ENCODE measurements at places on chromosomes 1 and 21.

- no peak for DNase-seq
These were observed 47.1 kb downstream of the KANK4 start for GRCh38 chr1:62271948-62272728.

GRCh38 chr1:164926107-164926506, 367.1 kb downstream of the PBX1 start:
- no peak for DNase-seq

DNA sequence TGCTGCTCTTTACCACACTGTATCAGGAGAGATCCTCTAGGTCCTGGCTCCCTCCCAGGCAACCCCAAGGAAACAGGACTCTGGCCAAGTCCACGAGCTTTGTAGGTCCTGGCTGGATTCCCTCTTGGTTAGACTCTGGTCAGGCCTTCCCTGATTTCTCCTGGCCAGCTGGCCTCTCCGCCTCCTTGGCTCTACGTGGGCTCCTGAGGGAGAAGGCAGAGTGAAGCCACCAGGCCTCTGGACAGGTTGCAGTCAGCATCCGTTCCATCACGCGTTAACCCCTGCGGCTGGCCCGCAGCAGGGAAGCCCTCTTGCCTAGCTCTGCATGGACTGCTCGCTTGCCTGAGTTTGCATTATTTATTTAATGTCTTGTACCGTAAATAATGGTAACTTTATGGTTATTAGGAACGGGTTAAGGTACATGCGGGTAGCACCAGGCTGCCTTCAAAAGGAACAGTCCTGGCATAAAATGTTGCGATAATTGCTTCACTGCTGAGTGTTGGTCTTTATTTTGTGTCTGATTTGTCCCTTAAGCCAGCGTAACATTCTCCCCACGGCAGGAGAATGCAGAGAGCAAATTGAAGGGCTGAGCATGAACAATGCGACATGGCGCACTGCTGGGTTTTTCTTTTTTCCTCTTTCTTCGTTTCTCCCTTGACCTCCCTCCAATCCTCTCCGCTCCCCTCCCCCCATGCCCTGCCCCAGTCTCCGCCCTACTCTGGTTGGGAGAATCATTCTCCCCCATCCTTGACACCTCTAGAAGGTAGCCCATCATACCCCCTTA, 100.3 kb downstream of the RNF220 start:
- DNase-seq: no peak

DNA sequence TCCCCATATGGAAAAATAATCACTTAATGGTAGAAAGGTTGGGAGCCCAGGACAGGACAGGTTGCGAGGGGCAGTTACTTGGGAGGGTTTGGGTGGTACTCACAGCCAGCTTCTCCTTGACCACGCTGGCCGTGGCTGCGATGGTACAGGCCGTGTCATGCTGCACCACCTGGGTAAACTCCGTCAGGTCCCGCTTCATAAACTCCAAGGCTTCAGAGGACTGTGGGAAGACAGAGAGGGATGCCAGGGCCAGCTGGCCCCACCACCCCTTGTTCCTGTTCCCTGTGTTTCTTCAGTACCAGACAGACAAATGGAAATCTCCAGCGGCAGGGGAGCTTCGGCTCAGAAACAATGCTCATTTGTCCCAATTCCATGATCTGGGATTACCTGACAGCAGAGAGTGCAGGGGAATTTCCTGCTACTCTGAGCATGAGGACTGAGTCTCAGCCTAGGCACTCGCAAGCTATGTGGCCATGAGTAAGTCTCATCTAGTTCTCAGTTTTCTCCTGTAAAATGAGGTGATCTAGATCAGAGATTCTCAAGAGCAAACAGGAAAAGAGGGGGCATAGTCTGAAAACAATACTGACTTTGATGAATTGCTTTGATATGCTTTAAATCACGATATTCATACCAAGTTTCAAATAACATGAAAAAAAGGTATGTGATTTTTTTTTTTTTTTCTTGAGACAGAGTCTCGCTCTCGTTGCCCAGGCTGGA, 7.4 kb downstream of the BSDC1 start:
- no peak for DNase-seq

DNA sequence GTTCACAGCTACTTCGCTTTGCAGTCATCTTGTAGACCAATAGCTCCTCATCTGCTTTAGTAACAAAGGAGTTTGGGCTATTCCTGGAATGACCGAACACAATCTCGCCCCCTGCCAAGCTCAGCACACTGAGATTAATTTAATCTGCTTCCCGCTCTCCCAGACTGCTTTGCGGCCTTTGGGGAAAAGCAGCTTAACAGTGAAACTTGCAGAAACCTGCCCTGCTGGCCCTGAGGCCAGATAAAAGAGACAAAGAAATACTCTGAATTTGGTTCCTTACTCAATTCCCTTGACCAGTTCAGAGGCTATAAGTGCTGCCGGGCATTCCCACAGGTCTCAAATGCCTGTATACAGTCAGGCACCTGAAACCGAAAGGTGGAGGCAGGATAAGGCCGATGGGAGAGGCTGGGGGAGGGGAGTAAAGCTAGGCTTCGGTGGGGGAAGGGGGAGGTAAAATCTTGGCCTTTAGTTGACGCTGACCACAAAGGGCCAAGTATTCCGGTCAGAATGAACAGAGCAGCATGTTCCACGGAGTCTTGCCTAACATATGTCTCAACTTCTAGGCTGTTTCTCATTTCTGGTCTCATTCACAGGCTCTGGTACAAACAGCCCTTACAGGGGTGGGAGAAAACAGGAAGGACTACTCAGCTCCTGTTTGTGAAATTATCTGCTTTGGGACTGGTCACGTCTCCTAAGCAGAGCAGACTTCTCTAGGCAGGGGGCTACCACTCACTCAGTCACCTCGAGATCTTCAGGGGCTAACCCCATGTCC, 17.7 kb upstream of the A3GALT2 start:
- DNase-seq: peak; percentile 55

DNA sequence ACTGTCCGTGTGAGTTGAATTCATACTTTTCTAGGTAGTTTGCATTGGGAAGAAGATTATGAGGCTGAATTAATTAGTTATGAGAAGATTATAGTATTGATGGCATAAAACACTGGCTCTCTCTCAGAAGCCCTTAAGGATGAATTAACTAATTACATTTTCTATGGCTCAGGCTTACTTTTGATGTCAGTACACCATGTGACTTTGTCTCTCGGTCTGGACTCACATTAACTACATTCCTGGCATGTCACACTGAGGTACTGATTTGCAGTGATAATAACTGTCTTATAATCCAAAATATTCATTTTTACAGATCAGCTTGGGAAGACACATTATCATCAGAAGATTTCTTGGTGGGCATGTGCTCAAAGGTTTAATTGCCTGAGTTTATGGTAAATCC, 362.2 kb downstream of the ZP4 start:
- DNase-seq: no peak

DNA sequence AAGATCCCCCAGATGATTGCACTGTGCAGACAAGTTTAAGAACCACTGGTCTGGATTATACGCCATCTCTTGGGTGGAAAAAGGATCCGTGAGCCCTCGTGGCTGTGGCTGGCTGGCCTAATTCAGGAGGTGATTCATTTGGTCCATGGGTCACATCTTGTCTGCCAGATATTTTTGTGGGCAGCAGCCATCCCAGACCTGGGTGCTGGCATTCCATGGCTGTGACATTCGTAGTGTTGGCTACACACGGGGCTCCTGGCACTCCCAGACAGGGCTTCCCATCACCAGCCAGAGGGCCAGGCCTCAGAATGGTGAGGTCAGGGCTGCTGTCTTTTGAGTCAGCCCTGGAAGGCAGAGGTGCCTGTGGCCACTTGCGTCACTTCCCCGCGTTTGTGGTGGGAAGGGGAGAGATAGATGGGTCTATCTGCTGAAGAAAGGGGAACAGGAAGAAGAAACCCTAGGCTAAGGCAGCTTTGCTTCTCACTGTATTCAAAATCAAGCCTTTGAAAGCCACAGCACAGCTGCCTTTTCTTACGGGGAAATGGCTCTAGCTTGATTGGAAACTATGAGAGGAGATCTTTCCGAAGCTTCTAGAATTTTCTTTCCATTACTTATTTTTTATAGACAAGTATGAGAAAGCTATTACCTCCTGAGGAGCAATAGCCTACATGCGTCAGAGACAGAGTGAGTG, 32.4 kb downstream of the EIF2D start:
- DNase-seq: peak; percentile 71

DNA sequence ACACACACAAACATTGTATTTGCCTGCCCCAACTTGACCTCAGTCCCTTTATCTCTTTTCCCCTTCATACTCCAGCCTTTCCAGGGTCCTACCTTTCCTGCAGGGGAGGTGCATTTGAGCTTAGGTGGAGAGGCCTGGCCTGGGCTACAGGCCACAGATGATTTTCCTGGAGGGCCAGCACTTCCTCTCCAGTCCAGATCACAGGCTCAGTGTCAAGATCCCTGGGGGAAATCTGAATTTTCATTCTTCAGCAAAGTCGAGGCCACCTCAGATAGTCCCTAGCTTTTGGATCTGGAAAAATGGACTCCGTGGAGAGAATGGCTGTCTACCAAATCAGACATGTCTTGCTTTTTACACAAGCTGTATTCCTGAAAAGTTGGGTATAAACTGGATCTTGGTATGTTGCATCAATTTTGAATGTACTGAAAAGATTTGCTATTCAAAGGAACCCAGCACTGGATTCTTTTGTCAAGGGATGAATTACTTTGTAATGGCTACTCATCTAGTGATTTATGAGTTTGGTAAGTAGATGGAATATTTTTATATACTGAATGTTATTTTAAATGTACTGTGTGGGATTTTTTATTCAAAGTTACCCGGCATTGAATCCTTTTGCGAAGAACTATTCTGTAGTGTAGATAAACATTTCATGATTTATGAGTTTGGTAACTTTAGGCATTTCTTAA, 78.7 kb downstream of the DDR2 start:
- no peak for DNase-seq

DNA sequence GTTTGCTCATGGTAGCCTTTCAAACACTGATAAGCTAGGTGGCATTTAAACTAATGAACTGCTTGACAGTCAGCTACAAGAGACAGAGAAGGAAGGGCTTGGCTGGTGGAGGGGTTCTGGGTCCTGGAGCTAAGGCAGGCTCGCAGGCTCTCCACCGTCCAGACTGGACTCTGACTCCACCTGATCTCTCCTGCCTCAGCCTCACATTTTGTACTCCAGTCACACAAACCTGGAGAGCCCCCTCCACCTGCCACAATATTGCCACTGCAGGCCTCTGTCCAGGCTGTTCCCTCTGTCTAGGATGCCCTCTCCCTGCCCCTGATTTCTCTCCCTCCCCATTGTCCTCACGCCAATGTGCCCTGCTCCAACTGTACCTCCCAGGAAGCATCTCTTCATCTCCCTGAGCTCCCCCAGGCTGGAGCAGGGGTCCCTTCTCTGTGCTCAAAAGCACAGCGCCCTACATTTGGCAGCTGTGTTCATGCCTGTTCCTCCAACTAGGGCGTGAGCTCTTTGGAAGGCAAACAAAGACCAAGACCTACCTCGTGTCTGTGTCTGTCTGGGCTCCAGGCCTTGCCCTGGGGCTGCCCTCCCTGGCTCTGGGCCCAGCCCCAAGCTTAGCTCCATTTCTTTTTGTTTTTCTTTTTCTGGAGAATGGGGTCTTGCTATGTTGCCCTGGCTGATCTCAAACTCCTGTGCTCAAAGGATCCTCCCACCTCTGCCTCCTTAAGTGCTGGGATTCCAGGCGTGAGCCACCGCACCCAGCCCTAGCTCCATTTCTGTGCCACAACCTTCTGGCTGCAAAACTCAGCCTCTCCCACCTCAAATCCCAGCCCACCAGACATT, 2.9 kb downstream of the TIE1 start:
- DNase-seq: no peak

DNA sequence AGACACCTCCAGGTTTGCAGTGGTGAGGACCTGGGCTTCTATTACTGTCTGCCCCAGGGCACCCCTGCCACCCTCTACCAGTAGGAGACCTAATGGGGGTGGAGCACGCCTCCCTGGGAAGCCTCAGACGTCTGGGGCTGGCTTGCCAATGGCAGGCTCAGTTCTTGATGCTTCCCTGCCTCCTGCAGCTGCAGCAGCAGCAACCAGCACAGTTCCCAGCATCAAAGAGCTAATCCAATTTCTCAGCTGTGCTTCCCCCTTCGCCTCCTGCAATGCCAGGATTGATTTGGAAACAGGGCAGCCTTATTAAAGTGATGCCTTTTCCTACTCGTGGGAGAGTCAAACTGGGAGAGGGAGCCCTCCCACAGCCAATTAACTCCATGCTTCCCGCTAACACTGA, 8.2 kb downstream of the SYT2 start:
- no peak for DNase-seq
